Prostate gland (tissue), 2 donors: ENCODE measurements at places on chromosomes 11 and 22.
A peak's percentile ranks its signal among the peaks of the same experiment; 100 is the strongest.

DNA sequence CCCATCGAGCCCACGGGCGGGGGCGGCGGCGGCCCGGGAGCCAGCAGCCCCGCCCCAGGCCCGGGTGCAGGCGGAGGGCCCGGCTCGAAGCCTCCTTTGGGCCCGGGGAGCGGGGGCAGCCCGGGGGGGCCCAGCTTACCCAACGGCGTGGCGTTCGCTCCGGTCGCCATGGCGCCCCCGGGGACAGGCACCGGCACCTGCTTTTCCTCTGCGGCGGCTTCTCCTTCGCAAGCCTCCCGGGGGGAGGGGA, 194 bp downstream of the SF1 start:
- DNase-seq: no peak

DNA sequence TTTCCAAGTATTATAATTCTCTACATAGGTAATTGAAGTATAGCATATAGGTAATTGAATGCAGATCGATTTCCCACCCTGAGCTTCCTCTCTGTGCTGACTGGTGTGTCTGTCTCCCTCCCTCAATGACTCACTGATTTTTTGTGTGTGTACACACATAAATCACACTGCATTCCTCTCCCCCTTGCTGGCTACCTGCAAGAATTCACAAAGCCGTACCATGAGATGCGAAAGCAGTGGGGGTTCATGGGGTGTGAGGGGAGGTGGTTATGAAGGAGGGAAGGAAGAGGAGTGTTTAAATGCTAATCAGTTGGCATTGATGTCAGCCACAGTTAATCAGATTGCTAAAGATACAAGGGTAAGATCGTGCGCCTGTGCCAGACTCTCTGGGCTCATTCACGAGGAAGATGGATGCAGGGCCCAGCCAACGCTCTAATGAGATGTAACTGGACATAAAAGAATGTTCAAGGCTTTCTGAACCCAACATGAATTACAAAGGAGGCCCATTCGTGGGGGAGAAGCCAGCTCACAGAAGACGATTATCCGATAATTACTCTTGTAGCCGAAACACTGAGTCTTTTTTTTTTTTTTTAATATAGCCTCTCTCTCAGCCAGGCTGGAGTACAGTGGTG, 107.4 kb downstream of the SEZ6L start:
- DNase-seq: no peak

GRCh38 chr22:31347251-31348008, 1.3 kb upstream of the PATZ1 start:
- peak; percentile 62 for DNase-seq

- DNase-seq: no peak
Observed at GRCh38 chr11:111384494-111384893, 5.4 kb upstream of the POU2AF1 start.

- no peak for DNase-seq
Observed at GRCh38 chr11:68470304-68470811, 9.8 kb downstream of the PPP6R3 start.

DNA sequence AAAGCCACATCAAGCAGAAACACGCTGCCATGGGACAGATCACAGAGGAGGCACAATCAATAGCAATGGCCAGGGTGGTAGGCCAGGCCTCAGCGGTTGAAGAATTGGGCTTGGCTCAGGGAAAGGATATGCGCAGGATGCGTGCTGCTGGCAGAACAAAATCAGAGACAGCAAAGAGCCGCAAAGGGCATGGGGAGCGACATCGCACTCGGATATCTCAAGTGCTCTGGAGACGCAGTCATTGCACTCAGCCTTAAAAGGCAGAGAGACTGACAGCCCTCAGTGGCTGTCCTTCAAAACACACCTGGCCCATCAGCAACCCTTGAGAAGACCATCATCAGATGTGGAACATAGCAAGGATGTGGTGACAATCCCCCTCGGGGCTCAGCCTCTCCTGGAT, 50.5 kb downstream of the CSNK2A3 start:
- DNase-seq: no peak

- DNase-seq: no peak
Observed at GRCh38 chr22:32353840-32354239, 3.8 kb upstream of the RFPL3 start.

DNA sequence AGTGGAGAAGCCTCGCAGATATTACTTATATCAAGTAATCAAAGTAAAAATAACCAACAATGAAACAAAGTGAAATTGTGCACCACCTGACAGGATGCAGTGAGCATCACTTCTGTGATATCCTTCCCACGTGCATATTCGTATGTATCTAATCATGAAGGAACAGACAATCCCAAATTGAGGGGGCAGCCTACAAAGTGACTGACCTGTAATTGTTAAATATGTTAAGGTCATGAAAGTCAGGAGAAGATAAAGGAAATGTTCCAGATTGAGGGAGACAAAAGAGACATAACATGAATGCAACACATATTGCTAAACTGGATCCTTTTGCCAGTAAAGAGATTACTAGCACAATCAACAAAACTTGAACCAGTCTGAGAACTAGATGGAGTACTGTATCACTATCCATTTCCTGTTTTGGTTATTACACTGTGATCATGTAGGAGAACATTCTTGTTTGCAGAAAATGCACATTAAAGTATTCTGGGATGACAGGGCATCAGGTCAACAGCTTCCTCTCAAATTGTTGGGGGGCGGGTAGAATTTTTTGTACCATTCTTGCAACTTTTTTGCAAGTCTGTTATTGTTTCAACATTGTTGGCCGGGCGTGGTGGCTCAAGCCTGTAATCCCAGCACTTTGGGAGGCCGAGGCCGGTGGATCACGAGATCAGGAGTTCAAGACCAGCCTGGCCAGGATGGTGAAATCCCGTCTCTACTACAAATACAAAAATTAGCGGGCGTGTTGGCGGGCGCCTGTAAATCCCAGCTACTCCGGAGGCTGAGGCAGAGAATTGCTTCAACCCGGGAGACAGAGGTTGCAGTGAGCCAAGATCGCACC, 2.0 kb downstream of the SBF2 start:
- no peak for DNase-seq

DNA sequence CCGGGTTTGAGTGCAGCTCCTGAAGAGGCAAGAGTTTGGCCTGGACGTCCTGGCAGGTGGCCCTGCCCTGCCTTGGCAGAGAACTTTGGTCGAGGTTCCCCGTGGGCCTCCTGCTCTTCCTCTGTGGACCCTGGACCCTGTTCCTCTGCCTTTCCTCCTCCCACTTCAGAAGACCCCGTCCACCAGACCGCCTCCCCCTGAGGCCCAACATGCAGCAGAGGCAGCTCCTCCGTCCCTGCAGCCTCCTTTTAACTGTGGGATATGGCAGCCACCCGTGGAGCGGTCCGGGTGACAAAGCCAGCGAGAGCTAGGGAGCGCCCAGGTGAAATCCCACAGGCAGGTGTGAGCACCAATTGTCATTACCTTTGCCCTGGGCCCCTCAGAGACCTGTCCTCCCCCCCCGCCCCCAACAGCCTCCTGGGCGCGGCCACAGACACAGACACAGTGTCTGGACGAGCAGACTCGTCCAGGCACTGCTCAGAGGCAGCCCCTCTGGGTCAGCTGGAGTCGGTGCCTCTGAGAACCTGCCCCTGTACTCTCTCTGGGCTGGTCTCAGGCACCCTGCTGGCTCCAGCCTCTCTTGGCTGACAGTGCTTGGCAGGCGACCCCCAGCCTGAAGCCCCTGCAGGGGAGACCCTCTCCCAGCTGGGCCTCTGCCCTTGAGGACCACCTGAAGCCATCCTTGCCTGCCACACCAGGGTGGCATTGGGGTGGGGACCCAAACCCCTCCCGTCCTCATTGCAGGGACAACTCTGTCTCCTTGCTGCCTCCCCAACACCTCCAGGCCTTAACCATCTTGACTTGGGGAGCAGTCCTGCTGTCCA, 4.1 kb upstream of the PTDSS2 start:
- no peak for DNase-seq

GRCh38 chr11:105870516-105871113, 151.4 kb downstream of the MSANTD4 start:
- DNase-seq: no peak

DNA sequence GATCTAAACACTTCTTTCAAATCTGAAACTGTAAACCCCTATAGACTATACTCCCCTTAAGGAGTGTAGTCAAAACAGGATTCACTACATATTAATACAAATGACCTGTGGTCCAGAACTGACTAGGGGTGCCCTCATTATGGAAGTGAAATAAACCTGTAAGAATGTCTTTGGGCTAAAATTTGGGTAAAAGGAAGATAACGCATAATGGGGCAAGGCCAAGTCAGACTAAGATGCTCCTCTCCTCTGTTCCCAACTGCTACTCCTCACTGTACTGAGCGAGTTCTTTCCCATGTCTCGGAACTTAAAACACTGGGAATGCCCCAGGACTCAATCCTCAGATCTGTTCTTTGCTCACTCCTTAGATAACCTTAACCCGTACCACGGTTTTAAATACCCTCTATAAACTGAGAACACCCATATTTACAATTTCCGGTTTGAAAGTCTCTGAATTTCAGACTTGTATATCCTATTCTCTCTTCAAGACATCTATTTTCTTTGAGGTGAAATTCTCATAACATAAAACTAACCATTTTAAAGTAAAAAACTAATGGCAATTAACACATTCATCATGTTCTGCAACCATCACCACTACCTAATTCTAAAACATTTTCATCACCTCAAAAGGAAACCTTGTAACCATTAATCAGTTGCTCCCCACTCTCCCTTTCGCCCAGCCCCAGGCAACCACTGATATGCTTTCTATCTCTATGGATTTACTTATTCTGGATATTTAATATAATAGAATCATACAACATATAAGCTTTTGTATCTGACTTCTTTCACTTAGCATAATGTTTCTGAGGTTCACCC, 4.0 kb downstream of the THAP12 start:
- DNase-seq: no peak

DNA sequence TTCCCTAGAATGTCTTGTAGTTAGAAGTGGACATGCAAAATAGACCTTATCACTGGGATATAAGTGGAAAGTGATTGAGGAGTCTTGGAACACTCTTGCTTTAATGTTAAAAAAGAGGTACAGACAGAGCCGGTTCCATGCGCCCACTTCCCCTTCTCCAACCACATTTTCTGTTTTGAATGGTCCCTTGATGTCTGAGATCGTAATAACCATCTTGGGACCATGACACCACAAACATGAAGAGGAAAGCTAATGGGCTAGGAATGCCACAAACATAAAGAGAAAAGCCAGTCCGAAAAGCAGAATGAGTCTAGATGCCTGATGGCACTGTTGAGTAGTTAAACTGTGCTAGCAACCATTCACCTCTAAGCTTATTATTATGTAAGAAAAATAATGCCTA, 54.8 kb upstream of the SPON1 start:
- DNase-seq: no peak

GRCh38 chr22:23210428-23211170, 30.3 kb downstream of the BCR start:
- DNase-seq: no peak

DNA sequence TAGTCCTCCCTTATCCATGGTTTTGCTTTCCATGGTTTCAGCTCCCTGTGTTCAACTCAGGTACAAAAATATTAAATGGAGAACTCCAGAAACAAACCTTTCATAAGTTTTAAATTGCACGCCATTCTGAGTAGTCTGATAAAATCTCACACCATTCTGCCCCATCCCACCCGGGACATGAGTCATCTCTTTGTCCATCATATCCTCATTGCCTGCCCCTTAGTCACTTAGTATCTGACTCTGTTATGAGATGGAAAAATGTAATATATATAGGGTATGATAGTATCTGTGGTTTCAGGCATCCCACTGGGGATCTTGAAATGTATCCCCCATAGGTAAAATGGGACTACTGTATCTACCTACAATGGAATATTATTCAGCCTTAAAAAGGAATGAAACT, 35.5 kb upstream of the FGF3 start:
- no peak for DNase-seq

DNA sequence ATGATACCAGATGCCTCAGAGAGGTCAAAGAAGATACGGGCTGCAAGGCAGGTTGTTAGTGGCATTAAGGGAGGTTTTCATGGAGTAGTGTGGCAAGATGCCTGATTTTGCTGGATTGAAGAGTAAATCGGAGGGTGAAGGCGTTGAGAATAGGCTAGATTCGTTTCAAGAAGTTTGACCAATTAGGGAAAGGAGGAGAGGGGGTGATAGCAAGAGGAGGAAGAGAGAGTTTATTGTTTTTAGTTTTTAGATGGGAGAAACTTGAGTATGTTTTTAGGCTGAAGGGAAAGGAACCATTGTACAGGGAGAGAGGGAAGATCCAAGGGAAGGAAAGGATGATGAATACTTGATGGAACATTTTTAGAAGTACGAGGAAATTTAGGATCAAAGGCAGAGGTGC, 16.5 kb downstream of the CSTPP1 start:
- DNase-seq: no peak
